ENCODE measurements at places on chromosomes 12 and 14.

DNA sequence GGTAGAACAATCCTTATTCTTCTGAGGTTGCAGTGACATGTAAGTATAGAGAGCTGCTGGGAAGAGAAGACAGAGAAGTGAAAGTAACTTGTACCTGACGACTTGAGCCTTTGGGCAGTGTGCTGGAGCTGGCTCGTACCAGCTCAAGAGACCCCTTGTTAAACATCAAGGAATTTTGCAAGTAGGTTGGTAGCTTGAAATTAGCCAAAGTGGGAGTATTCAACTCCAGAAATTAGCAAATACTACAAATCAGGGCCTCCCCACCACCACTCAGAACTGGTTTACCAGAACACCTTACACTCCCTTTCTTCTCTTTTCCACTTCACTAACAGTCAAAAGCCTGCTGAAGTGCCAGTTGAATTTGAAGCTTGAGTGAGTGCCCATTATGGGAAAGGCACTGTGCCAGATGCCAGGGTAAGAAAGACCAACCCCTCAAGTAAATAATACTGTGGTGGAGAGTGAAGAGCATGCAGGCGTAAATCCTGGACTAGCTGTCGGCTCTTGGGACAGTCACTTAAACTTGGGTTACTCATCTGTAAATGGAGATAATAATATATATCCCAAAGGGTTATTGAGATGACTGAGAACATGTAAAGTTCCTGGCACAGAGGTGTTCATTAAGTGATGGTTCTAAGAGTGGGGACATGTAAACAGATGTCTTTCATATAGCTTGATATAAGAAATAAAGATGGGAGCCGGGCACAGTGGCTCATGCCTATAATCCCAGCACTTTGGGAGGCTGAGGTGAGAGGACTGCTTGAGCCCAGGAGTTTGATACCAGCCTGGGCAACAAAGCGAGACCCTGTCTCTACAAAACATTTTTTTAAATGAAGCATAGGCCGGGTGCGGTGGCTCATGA lies 27.0 kb upstream of the EID3 start:
- DNase-seq, result no peak

GRCh38 chr14:37257501-37258070 lies 59.8 kb downstream of the MIPOL1 start:
- DNase-seq, result no peak

DNA sequence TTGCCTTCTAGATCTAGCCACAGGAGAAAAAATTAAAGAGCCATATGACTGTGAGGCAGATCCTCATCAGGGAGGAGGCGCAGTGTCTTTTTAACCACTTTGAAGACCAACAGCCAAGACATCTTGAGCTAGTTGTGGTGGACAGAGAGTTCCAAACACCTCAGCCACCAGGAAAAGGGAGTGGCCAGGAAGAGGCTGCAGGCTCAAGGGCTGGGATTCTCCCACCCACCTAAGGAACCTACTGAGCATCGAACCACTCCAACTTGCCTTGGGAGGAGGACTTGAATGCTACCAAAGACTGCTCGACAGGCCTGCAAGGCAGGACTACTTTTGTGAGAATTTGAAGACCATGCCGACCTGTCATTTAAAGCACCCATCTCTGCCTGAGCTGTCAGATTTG lies 14.5 kb upstream of the MDM2 start:
- no peak for DNase-seq

DNA sequence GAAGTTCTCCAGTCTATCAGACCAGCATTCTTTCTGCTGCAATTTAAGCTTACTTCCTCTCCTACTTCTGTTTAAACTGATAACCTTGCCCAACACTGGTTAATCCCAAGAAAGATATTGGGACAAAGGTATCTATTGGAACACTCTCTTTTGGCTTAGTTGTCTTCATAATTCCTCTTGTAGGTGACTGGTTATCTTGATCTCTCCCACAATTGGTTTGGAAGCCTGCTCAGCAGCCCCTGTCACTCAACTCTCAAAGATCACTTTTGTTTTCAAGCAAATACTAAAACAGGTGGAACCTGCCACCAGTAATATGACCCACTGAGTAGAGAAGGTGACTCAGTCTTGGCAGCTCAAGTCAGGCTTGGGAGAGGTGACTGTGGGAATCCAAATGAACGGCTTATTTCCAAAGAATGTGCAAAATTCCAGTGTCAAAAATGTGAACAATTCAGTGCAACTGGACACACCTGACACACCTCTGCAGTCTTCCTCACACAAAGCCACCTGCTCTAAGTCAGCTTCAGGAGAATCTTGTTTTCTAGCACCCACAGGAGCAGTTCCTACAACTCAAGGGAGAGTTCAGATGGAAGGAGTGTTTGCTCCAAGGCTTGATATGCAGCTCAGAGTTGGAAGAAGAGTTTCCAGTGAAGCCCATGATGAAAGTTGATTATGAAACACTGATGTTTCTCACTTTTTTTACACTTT lies 83.2 kb upstream of the SLC38A2 start:
- DNase-seq, result no peak

- DNase-seq, result no peak
Measured at GRCh38 chr14:88232771-88233170, 90.3 kb downstream of the KCNK10 start.

DNA sequence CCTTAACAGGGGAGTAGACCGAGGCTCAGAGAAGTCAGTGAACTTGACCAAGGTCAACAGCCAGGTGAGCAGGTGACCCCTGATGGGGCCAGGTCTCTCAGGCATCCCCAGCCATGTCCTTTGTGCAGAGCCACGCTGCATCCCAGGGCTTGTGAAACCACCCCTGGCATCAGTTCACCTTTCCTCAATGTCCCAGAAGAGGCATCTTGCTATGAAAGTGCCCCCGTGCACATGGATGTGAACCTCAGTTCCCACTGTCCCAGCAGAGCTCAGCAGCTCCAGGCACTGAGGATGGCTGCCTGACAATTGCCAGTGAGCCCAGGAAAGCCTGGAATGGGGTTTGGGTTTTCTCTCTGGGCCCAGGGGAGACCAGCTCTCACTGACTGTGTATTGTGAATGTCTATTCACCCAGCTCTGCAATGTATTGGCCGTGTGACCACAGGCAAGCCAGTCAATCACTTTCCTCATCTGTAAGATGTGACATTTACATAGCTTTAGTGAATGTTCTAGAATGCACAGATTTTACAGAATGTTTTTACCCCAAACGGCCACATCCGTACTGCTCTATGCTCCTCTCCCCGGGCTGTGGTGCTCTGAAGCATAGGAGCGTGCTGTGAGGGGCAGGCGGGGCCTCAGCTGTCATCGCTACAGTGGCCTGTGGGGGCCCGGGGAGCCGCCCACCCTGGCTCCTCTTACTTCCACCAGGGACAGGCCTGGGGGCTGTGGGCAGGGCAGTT lies 4.9 kb downstream of the CACNA2D4 start:
- DNase-seq, result no peak

DNA sequence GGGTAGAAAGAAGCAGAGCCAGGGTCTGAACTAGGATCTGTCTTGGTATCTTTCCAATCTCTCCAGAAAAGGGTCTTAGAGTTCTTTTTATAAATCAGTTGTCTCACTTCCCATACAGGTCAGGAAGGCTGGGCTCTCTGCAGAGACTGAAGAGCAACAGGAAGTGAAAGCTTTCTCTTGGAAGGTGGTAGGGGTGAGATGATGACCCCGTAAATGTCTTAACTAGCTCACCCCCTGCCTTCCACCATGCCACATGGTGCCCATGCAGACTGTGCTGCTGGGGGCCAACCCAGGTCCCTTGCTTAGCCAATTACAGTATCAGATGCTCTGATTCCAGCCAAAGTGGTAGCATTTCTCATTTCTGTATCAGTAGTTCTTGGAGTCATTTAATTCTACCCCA lies 17.6 kb upstream of the RASSF8 start:
- DNase-seq, result no peak

GRCh38 chr12:119071638-119072231 lies 90.4 kb downstream of the SRRM4 start:
- no peak for DNase-seq

- no peak for DNase-seq
Measured at GRCh38 chr14:89236851-89237250, 180.2 kb downstream of the FOXN3 start.

DNA sequence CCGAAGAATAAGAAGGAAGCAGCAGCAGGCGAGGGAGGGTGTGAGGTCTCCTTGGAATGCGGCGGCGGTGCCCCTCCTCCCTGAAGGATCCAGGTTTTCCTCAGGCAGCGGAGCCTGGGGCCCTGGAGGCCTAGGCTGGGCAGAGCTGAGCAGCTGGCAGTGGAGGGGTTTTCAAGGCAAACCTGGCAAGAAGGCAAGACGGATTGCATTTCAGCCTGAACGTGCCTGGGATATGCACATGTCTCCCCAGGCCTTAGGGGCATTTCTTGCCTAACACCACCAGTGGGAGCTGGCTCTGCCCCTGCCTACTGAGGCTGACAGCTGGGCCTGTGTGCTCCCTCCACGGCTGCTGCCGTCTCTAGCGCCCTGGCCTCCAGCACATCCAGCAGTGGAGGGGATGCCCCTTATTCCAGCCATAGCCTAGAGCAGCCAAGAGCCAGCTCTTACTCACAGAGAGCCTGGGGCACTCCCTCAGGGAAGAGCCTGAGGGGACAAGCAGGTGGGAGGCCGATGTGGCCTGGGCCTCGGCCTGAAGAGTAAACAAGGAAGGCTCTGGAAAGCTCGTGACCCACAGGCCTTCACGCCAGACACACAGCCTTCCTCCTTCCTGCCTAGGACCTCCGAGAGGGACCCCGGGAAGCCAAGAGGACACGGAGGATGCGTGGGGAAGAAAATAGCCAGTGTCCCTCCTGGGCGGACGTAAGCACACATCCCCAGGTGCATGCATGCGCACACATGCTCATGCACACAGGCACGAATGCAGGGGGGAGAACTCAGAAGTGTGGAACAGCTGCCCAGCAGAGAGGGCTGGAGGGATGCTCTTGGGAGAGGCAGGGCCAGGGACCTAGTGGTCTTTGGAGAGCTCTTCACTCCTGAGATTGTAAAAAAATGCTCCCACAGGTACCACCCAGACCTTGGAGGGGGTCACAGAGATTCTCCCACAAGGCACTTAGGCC lies 23.0 kb upstream of the EIF2B2 start:
- DNase-seq, result no peak

GRCh38 chr14:92905667-92906066 lies 17.3 kb upstream of the CHGA start:
- DNase-seq, result no peak

- peak; percentile 66 for DNase-seq
Measured at GRCh38 chr14:70655110-70655826, 13.6 kb downstream of the TTC9 start.

- DNase-seq, result no peak
Measured at GRCh38 chr12:132719141-132719953, 8.7 kb downstream of the PGAM5 start.

DNA sequence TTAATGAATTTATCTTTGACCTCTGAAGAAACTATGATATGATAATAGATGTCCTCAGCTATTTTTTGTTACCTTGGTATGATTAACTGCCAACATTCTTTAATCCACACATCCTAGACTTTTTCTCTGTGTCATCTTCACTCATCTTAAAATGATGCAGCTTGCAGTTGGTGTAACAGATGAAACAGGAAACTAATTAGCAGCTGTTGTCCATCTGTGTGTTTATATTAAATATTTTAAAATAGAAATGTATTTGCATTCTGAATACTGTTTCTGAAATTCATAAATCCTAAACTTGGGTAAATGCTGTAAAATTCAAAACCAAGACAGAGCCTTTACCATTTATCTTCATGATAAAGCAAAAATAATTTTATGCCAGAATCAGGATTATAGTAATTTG lies 56.1 kb upstream of the GARIN2 start:
- DNase-seq, result no peak

- DNase-seq, result no peak
Measured at GRCh38 chr12:69633061-69633460, 22.4 kb upstream of the LRRC10 start.

DNA sequence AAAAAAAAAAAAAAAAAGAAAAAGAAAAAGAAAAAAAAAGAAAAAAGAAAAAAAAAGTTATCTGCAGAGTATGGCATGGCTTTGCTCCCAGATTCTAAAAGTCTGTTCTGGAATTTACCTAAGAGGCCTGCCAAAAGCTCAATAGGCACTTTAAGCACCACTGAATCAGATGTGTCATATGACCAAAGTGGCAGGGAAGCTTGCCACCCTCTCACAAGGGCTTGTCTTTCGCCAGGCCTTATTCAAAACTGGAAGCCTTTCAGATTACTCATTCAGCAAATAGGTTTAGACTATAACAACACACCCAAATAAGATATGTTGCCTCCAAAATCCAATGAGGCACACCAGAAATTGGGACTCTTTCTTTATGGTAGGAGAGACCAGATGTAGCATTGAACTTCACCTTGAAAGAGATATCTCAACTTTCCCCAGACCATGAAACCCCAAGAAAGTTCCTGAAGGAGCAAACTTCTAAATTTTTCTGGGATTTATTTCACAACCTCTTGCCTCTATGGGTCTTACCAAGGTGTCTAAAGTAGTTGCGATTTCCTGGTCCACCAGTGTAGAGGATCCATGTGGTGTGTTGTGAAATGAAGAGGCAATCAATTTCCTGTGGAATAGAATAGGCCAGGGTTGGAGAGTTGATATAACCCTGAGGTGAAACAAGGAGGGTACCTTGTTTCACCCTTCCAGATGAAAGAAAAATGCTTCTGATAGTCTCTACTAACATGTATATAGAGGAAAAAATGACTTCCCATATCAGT lies 218.8 kb downstream of the DAD1 start:
- no peak for DNase-seq

- DNase-seq, result peak; percentile 76
Measured at GRCh38 chr12:53097564-53098353, at the start of gene IGFBP6. Gene IGFBP6 (plus strand): TSS chr12:53097667. CDS start chr12:53097718, 51 bp downstream.

GRCh38 chr12:65670775-65671174 lies 153.5 kb upstream of the HMGA2 start:
- DNase-seq, result no peak

GRCh38 chr12:64440100-64440499 lies 11.8 kb upstream of the TBK1 start:
- no peak for DNase-seq

DNA sequence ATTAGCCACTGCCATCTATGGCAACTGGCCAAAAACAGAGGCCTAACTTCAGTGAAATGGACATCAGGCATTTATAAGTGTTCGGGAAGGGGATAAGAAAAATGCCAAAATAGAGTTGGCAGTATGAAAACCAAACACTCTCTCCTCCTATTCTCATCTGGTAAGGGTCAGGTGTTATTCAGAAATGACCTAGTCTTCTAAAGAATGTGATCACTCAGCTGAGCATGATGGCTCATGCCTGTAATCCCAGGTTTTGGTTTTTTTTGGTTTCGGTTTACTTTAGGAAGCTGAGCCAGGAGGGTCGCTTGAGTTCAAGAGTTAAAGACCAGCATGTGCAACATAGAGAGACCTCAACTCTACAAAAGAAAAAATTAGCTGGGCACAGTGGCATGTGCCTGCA lies 170.3 kb downstream of the GRIN2B start:
- no peak for DNase-seq

- DNase-seq, result no peak
Measured at GRCh38 chr12:1655225-1655788, 26.3 kb downstream of the WNT5B start.

- peak; percentile 26 for DNase-seq
Measured at GRCh38 chr14:21965042-21965441, 291.4 kb upstream of the OR4E1 start.

- DNase-seq, result no peak
Measured at GRCh38 chr12:33560653-33561208, 121.1 kb upstream of the SYT10 start.

Data from stimulated activated CD4-positive, alpha-beta T cell treated with anti-CD3 and anti-CD28 coated beads, Interleukin-2, amount 100 ng/mL, for 24 hours (primary cell).